Endothelial cell (in vitro differentiated cells): ENCODE measurements at places on chromosomes 3 and 15.
A peak's percentile ranks its signal among the peaks of the same experiment; 100 is the strongest.

DNA sequence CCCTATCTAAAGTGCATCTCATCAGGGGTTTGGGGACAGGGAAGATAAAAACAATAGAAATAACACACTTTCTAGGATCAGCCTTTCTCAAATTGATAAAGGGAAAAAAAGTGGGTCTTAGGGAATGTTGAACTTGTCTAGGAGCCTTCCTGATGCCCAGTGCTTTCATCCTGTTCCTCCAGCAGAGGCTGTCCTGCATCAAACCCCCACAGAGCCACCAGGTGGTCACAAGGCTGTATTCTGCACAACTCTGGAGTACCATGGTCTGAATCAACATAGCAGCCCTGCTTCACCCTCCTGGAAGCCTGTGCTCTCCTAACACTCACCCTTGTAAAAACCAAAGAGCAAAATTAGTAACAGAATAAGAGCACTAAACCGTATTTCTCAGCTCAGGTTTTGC is 118.5 kb upstream of the SLC25A36 start:
- DNase-seq = no peak

- no peak for DNase-seq
These were observed 49.8 kb downstream of the IQSEC1 start for GRCh38 chr3:13023235-13023970.

DNA sequence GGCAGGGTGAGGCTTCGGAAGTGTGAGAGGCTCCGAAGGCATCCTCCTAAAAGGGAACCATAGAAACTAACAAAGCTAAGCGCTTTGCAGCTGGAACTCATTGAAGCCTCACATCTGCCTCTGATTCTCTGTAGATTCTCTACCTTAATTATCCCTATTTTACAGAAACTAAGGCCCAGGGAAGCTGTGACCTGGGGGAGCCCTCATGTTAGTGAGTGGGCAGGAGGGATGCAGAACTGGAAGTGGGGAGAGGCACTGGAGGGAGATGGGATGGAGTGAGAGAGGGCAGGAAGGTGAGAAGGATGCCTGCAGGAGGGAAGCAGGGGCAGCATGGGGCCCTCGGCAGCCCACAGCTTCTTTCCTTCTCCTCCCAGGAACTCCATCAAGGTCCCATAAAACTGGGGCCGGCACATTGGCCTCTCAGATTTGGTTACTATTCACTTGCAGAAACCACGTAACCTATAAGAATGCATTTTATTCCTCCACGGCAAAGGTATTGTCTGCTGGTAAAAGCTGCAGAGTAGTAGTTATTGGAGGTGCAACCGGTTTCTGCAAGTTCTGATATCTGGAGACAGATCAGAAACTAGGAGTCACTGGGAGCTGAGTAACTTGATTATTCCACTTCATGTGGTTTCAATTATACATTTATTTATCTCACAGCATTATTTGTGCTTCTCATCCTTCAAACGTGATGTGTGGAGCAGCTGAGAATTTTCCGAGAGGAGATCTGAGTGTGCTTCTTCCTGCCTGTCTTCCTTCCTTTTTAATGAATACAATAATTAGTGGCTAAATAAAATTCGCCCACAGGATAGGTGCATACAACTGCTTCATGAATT is 24.0 kb upstream of the CHCHD6 start:
- no peak for DNase-seq

DNA sequence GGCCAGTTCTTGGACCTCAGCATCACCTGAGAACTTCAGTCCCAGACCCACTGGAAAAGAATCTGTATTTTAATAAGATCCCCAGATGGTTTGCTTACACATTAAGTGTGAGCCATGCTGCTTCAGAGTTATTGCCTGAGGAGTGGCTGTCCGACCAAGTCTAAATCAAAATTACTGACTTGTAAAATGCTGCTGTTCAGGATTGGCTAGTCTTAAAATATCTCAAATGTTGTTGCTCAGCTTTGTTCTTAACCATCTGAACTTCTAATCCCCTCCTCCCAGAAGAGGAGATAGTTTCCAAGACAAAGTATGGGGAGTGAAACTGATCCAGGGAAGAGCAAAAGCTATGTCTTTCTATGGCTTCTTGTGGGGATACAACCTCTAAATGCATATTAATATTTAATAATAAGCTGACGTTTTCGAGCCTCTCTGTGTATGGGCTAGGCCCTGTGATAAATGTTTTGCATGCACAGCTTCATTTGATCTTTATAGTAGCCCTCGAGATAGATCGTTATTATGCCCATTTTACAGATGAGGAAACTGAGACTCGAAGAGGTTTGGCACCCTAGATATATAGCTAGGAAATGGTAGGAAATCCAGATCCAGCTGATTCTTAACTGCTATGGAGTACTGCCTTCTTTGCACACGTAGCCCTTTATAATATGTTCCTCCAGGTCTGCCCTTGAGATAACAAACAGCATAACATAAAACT is 52.2 kb downstream of the DNASE1L3 start:
- DNase-seq = no peak

- no peak for DNase-seq
These were observed 7.7 kb downstream of the TNK2 start for GRCh38 chr3:195900436-195901355.

DNA sequence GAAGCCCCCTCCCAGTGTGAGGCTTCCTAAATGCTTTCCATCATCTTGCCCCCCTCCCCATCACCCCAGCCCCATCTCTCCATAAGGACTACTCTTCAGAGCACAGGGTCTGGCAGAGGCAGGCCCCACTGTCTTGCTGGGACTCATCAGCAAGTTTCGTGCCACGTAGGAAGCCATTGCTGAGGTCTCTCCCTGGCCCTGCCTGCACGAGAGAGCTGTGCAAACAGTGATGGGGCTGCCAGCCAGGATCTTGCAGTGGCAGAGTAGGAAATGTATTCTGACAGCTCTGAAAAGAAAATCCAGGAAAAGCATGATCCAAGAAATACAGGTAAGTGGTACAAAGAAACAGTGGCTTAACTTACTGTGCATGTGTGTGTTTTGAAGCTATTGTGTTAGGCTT is 22.6 kb downstream of the ISL2 start:
- DNase-seq = no peak

DNA sequence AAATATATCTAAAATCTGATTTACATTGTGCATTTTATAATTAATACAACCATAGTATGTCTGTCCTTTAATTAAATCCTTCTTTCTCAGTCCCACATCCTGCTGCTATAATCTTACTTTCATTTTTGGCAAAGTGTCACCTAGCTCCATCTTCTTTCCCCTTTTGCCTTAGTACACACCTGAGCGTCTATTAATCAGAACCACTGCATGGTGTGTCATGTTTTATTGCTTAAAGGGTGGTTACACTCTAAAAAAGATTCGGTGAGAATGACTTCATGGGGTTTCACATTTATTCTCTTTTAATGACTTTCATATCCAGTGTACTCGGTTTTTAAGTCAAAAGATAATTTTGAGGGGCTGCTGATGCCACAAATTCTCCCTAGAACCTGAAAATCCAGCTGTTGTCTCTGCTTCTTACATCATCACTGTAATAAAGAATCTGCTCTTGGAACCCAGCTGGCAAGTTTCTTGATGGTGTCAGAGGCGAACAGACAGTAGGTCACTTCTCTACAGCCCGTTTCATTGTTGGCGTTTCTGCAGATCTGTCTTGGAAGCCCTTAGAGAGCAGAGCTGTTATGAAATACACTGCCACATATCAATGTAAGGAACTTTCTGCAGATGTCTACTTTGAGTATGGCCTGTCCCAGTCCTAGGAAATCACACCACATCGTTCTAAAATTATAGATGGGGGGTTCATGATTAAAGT is 99.7 kb downstream of the TIGIT start:
- no peak for DNase-seq

DNA sequence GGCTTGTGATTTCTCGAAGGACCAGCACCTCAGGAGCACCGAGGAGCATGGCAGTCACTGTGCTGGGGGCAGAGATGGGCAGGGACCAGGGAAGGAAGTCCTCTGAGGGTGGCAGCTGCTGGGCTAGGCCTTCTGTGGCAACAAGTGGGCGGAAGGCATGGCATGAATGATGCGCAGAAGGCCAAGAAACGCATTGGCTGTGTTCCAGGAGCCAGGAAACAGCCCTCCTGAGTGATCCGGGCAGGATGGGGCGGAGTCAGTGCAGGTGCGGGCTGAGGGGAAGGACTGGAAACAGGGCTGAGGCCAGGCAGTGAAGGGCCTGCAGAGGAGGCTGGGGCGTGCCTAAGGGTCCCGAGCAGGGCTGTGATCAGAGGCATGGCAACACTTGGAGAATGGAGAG is 23.6 kb downstream of the MRPS11 start:
- no peak for DNase-seq

DNA sequence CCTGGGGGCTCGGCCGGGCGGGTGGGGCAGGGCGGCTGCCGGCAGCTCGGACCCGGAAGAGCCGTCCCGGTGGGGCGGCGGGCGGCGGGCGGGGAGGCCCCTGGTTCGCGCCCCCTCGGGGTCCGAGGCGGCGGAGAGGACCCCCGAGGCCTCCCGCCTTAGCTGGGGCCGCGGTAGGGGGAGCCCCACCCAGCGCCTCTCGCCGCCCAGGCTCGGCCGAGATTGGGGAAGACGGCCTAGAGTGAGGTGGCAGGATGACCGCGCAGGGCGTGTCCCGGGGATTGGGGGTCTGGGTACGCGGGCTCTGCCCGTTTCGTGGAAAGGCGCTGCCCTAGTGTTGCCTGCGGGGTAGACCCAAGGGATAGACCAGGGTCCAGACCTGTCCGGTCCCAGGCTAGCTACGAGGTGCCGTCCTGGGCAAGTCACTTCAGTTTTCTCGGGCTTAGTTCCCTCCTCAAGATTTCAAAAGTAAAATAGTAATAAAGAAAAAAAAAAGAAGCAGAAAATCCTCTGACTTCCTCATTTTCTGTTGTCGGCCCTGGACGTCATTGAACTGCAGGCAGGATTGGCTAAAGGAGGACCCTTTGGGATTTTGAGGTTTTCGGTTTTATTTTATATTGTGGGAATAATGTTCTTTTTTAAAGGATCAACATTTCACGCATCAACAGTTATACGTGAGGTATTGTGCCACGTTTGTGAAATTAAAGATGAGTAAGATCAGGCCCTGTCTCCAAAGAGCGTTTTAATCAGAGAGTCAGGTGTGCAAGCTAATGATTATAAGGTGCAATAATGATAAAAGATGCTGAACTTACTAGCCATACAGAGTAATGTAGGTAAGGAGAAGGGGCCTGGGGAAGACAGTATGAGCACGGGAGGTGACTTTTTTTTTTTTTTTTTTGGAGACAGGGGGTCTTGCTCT is 679 bp downstream of the IQGAP1 start:
- DNase-seq = peak; percentile 55

DNA sequence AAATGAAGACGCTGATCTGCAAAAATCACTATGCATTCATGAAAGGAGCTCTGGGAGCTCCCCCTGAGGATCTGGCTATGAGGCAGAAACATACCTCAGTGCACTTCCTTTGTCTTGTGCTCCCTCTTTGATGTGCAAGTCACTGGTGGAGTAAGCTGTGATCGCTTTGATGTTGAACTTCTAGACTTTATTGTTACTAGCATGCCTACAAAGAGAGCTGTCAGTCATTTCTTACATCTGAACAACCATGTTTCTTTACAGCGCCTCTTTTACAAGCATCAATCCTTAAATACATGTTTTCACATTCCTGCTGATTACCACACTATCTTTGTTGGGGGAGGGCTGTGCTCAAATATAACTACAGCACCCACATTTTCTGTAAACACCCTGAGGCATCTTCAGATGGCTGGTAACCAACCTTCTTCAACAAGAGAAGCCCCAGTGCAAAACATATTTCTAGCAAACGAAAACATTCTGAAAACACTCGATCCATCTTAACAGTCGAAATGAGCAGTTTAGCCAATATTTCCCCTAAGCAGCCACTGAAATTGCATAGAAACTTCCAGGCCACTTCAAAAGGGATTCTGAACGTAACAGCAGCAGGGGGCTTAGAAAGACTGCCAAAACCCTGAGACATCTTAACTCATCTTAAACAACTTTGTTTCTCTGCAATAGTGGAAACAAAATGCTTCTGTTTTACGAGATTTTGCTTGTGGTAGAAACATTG is 101.9 kb upstream of the ICE2 start:
- no peak for DNase-seq

- no peak for DNase-seq
These were observed 204.6 kb upstream of the STRIT1 start for GRCh38 chr3:155497930-155498647.

DNA sequence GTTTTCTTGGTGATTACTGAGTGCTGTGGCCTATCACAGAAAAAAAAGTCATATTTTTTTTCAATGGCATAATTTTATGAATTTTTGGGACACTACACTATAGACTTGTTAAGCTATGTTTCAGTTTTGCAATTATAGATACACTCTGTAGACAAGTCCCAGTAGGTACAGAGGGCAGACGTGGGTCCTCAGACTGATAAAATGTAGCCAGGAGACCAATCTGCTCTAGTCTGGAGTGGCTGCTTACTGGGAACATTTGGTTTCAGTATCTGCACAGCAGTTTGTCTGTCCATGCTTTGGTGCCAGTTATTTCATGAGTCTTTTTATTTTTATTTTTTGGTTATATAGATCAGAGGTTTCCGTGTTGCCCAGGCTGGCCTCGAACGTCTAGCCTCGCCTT is 313.4 kb upstream of the LRRFIP2 start:
- no peak for DNase-seq

DNA sequence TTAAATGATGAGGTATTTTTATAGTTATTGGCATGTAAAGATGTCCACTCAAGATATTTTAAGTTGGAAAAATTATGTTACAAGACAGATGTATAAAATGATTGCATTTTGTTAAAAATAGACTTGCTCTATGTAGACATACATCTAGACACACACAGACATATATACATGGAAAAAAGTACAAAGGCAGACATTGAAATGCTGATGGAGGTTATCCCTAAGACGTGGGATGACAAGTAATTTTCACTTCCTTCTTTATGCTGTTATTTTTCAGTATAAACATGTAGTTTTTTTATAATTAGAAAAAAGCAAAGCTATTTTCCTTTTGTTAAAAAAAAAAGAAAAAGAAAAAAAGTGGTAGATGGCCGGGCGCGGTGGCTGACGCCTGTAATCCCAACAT is 7.2 kb downstream of the HOMER2 start:
- no peak for DNase-seq

DNA sequence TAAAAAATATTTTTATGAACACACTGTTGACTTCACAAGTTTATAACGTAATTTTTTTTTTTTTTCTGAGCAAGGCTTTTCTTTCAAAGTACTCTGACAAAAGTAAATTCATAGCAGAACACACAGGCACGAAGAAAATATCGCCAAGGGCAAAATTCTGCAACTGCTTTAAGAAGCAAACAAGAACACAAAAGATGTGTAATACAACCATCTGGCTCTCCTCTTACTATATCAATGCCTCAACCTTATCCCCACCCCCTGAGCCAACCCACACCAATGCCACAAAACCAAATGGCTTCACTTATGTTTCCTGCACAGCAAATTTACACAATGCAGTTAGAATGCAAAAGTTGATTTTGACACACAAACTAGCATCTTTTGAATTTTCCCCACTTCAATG is 274.2 kb downstream of the FOXP1 start:
- DNase-seq = no peak
